ENCODE measurements at places on chromosomes 2 and 18. TPM values are rescaled to one million over a fixed set of nuclear protein-coding genes. Genes with fewer than 3 reads are reported as not detected.

ALKAL2 gene
- total RNA-seq, result 2.6 TPM

GRCh38 chr2:148350199-148350598, 294.4 kb upstream of the EPC2 start:
- no peak overlapping the region for H3K27ac ChIP-seq
- DNase-seq, result no peak
- H3K4me1 ChIP-seq, result no peaks in the 10 kb centered on the region
- no peaks in the 10 kb centered on the region for H3K36me3 ChIP-seq
- no peak overlapping the region for H3K4me3 ChIP-seq

UGT1A3 gene
- total RNA-seq, result 0.64 TPM

- H3K4me1 ChIP-seq, result no peaks in the 10 kb centered on the region
- no peak overlapping the region for H3K4me3 ChIP-seq
- no peaks in the 10 kb centered on the region for H3K27me3 ChIP-seq
- no peak for DNase-seq
Observed at GRCh38 chr2:86779971-86780370, 10.7 kb downstream of the CD8A start.

GRCh38 chr2:174490051-174490450, 3.2 kb upstream of the GPR155 start:
- H3K27ac ChIP-seq, result no peak overlapping the region
- no peak overlapping the region for H3K4me3 ChIP-seq
- H3K4me1 ChIP-seq, result no peaks in the 10 kb centered on the region
- H3K27me3 ChIP-seq, result no peaks in the 10 kb centered on the region
- H3K36me3 ChIP-seq, result no peaks in the 10 kb centered on the region
- no peak for DNase-seq

DNA sequence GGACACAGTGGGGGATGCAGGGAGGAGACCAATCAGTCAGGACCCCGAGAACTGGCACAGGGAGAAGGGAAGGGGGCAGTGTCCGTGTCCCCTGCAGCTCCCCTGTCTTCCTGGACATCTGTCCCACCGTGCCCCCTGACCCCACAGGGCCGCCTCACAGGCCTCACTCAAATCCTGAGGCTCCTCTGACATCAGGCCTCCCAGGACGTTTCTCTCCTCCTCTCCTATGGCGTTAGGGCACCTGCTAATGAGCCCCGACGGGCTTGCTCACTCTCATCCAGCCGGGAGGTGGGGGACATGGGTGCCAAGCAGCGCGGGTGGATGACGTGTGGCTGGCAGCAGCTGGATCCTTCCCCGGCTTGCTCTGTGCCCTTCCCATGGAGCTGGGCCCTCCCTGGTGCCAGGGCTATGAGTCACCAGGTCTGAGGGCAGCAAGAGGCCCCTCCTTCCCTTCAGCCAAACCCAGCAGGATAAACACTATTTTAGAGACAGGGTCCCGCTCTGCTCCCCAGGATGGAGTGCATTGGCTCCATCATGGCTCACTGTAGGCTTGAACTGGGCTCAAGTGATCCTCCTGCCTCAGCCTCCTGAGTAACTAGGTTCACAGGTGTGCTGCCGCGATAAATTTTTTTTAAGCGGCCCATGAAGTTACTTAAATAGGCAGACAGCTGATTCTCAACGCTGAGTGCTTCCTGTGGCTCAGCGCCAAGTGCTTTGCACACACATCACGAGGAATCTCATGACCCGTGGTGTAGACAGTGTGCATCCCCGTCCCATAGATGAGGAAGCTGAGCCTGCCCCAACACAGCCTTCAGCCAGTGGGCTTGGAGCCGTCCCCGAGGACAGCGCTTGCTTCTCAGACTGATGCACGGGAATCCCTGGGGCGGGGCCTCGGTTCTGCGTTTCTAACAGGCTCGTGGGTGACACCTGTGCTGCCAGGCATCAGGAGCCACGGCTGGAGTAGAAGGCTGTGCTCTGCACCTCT, 64.5 kb upstream of the HDAC4 start:
- no peaks in the 10 kb centered on the region for H3K4me1 ChIP-seq
- H3K27ac ChIP-seq, result no peak overlapping the region
- H3K4me3 ChIP-seq, result no peak overlapping the region
- no peaks in the 10 kb centered on the region for H3K27me3 ChIP-seq
- no peak for DNase-seq

- no peak overlapping the region for H3K27ac ChIP-seq
- H3K27me3 ChIP-seq, result no peaks in the 10 kb centered on the region
- no peaks in the 10 kb centered on the region for H3K4me1 ChIP-seq
Observed at GRCh38 chr2:120433816-120434290, 87.9 kb downstream of the INHBB start.

SLC5A7 gene
- total RNA-seq, result not detected
